ENCODE measurements at places on chromosomes 12 and 14.

DNA sequence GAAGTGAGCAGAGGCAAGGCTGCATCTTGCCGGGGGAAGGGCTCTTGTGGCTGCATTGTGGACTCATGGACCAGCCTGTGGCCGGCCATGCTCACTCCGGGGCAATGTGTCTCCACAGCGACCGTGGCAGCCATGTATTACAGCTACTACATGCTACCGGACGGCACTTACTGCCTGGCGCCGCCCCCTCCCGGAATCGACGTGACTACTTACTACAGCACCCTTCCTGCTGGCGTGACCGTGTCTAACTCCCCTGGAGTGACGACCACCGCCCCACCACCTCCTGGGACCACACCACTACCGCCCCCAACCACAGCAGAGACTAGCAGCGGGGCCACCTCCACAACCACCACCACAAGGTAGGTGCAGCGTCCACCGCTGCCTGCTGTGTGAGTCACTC, 42.1 kb downstream of the SFSWAP start:
- DNase-seq: no peak

GRCh38 chr12:83432176-83432719, 745.5 kb downstream of the TMTC2 start:
- no peak for DNase-seq

DNA sequence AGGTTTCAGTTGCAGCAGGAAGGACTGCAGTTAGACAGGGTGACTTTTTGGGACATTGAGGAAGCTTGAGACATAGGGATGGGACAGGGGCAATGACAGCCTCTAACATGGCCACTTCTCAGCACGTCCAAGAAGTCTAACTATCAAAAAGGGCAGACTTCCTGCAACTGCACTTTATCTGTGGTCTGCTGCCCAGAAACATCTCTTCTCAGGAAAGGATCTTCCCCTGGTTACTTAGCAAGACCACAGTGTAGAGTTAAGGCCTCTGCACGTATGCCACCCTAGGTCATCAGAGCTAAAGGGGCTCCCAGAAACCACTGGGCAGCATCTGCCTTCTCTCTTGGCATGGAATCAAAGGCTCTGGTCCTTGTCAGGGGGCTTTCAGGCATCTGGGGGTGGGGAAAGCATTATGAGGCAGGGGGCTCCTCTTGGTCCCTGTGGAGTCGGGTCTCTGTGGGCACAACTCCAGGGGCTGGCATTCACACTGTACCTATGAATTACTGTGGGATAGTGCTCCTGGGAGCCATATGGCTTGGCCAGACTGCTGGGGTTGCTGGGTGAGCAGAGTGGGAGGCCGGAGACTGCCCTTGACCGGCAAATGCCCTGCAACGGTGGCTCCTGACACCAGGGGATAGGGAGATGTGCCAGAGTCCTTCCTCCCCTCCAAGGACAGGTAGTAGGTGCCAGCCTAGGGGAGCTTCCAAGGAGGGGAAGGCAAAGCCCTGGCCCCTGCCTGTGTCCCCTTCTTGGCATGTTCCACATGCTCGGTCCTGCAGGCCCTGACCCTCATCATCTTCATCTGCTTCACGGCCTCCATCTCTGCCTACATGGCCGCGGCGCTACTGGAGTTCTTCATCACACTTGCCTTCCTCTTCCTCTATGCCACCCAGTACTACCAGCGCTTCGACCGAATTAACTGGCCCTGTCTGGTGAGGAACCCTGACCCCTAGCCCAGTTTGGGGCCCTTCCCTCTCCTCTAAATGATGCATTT, 1.0 kb downstream of the CMTM5 start:
- DNase-seq: no peak

DNA sequence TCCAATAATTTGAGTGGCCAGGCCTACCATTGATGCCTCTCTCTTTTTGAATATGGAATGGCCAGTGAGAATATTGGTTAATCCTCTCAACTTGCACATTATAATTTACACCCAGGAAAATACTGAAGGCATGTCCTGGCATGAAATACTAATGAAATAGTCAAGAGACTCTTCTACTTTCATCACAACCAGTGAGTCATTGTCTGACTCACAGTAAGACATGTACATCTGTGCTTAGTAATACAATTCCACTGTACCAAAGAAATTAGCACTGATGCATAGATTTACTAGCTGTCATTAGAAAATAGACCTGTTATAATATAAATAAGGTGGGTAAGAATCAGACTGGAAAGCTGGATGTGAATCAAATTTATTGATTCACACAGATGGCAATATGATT, 31.6 kb downstream of the KCNC2 start:
- DNase-seq: peak; percentile 83

DNA sequence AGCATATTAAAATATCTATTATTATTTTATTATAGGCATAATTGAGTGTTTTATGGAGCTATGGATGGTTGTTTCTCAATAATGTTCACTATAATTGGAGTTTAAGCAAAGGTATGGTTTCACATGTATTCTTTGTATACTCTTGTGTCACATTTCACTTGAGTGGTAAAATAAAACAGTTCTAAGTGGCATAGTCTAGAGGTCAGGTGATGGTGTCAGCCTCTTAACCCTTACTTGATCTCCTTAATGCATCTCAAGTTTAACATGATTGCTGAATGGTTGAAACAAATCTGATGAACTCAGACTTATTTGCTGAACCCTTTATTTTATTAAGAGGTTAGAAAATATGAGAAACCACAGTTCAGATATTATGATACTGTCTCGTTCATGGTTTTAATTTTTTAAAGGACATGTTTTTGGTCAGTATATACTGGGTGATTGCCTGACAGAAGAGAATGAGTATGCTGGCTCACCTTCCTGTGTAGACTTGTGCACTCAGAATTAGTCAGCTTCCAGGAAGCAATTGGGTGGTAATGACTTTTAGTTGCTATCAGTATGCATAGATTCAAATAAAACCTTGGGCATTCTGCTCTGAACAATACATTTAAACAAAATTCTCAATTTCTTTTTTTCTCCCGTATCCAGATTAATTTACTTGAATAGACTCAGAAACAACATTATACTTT, 464.6 kb downstream of the PCNX1 start:
- DNase-seq: peak; percentile 38

DNA sequence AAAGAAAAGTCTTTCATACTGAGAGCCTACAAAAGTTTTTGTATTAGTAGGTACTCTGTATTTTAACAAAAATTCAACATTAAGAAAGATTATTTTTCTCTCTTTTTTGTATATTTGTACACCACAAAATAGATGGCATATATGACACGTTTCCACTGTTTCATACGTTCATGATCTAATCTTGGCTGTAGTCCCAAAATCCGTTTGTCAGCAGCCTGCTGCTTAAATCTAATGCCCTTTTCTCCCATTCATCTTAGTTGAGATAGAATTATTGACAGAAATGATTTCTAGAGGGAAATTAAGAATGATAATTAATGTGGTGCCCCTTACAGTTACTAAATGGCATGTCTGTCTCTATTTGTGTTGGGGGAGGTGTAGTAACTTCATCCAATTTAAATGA, 140.7 kb upstream of the NOVA1 start:
- no peak for DNase-seq

GRCh38 chr14:68964300-68965093, 14.6 kb downstream of the ACTN1 start:
- no peak for DNase-seq

- DNase-seq: no peak
Measured at GRCh38 chr14:63301891-63302534, 16.7 kb downstream of the GPHB5 start.

DNA sequence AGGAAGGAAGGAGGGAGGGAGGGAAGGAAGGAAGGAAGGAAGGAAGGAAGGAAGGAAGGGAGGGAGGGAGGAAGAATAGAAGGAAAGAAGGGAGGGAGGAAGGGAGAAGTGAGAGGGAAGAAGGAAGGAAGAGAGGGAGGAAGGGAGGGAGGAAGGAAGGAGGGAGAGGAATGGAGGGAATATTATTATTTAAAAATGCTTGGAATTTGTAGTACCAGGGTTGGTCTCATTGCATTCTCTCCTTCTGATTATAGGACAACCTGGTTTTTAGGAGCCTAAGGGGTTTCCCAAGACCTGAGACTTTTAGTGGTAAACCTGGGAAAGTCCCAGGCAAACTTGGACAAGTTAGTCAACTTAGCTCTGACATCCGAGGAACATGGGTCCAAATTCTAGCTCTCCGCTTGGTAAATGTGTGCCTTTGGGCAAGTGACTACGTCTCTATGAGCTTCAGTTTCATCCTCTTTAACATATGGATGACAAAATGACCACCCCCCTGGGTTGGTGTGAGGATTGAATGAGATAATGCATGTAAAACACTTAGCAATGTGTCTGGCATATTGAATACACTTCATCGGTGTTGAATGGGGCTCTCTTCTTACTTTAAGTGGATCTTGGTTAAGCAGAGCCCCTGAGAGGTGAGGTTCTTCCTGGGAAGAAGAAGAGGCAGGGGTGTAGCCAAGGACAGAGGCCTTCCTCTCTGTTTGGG, 690.7 kb upstream of the TBX3 start:
- DNase-seq: no peak

- DNase-seq: no peak
Measured at GRCh38 chr14:76320486-76320885, 55.5 kb upstream of the ESRRB start.

GRCh38 chr12:27304856-27305255, 27.8 kb upstream of the BMAL2 start:
- no peak for DNase-seq

DNA sequence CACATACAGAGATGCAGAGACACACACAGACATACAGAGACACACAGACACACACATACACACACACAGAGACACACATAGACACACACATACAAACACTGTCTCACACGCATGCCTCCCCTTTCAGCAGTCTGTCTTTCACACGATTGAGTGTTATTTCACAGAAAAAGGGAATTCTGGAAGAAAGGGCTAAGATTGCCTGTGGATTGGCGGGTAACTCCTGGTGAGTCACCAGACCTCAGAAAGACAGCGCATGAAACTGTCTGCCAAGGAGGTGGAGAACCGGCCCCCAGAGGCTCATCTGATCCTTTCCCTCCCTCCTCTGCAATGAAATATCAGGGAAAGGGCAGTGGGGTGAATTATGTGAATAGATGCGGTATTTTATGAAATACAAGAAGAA, 127.2 kb upstream of the GSC start:
- DNase-seq: no peak

DNA sequence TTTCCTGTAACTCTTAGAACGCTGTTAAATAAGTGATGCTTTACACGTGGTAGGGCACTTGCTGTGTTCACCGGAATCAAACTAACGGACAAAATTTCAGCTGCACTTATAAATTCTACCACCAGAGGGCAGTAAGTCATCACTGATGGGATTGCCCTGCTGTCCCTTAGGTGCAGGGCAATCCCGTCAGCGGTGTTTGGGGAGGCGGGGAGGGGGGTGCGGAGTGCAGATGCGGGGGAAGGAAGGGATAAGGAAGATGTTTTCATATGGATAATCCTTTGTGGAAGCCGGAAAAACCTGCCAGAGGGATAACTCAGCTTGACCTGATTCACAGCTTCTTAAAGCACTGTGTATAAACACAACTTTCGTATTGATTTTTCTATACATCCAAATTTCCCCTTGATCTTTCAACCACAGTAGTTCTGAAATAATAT, 21.7 kb upstream of the SLC10A1 start:
- peak; percentile 43 for DNase-seq

GRCh38 chr14:103546652-103547454, 15.6 kb downstream of the BAG5 start:
- DNase-seq: no peak

DNA sequence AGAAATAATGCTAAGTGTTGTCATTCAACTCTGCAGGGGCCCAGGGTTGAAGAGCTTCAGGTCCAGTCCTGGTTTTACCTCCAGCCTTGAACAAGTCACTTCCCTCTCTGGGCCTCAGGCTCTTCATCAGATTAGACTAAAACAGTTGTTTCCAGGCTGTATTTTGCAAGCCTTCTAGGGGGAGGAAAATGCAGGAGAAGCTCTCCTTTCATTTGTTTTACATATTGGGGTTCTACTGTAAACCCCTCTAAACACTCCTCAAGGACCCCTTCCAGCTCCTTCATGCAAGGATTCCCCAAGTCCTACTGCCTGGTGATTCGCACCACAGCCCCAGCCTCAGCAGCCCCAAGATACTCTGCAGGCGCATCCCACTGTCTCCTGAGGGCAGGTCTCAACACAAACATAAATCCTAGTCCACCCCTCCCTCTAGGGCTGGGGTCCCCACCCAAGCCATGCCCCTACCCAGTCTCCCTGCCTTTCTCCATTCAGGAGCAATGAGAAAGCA, 2.7 kb downstream of the SDR9C7 start:
- peak; percentile 33 for DNase-seq

- no peak for DNase-seq
Measured at GRCh38 chr14:38187528-38187927, 20.2 kb upstream of the SSTR1 start.

- peak; percentile 26 for DNase-seq
Measured at GRCh38 chr12:111276146-111276545, 92.7 kb downstream of the PHETA1 start.

GRCh38 chr14:38788060-38788459, 315.0 kb downstream of the SEC23A start:
- no peak for DNase-seq

DNA sequence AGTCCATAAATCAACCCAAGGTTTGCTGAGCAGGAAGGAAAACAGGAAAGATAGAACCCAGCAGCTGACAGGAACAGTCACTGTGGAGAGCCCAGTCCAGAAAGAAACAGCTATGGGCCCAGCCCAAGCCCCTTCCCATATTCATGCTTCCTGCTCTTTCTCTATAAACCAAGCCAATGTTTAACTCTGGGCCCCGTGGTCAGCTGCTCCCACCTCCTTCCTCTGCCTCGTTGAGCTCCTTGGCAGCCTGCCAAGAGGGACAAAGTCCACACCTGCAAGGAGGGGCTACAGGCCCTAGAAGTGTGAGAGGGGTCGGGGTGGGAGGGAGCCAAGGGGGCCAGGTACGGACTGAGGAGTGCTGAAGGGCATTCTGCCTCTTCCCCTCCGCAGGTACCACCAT, 10.0 kb downstream of the SLC6A13 start:
- DNase-seq: no peak

- DNase-seq: no peak
Measured at GRCh38 chr12:50936821-50937530, 15.4 kb upstream of the HIGD1C start.

DNA sequence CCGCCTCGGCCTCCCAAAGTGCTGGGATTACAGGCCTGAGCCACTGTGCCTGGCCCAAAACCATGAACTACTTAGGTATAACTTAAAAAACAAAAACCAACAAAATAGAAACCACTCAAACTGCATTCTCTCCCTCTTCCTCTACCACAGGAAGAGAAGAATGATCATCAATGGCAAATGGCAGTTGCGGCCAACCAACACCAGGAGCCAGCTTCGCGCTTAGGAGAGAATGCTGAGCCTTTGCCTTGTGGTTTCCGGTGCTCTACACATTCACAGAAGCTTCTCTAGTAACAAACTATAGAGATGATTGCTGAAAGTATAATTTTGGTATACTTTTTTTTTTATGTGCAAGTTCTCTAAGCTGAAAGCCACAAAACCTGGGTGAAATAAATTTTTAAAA, 17.1 kb downstream of the CATSPERB start:
- DNase-seq: no peak

DNA sequence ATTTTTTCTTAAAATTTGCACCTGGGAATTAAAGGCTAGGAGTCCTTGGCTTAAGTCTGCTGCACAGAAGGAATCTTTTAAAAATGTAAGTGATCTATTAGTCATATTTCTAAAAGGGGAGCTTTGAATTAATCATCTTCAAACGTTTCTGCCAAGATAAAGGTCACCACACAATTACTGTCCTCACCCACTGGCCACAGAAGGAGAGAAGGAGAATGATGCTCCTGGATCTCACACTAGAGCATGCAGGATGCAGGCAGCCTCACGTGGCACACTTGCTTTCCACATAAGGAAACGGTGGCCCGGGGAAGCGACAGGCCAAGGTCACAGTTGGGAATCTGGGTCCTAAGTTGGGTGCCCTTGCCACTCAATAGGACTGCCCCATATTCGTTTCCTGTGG, 16.9 kb downstream of the PLEKHG7 start:
- DNase-seq: peak; percentile 14

- DNase-seq: peak; percentile 8
Measured at GRCh38 chr14:22221508-22221907, 367.5 kb downstream of the DAD1 start.
